ENCODE measurements at places on chromosomes 2 and 18. TPM values are rescaled to one million over a fixed set of nuclear protein-coding genes. Genes with fewer than 3 reads are reported as not detected.

GRCh38 chr2:98050070-98050469 is 36.9 kb upstream of the VWA3B start:
- H3K36me3 ChIP-seq: no peaks in the 10 kb centered on the region
- H3K4me3 ChIP-seq: no peak overlapping the region
- DNase-seq: no peak
- H3K4me1 ChIP-seq: no peaks in the 10 kb centered on the region

DNA sequence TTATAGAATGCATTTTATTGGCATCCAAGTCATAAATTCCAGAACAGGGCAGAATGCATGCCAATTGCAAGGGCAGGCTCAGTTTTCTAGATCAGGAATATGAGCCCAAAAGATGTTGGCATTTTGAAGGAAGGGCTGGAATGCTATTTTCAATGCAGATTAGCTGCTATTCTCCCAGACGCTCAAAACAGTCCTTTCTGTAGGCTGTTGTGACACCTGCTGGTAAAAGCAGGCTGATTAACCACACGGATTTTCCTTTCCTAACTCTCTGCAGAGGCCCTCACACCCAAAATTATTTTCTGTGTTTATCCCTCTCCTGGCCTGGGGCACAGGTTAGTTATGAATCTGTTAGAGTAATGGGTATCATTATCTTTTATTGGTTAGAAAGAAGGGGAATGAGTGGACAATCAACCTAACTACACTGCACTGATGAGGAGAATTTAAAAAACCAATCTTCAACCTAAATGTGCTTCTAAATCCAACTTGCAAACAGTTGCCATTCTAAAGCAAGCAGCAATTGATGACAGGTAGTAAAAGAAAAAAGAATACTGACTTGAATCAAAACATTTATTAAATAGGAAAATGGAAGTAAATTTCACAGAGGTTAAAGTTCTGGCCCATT is 94.0 kb downstream of the PLA2R1 start:
- H3K4me3 ChIP-seq: no peak overlapping the region
- H3K36me3 ChIP-seq: no peaks in the 10 kb centered on the region
- no peak overlapping the region for H3K27ac ChIP-seq
- H3K4me1 ChIP-seq: no peaks in the 10 kb centered on the region
- no peaks in the 10 kb centered on the region for H3K27me3 ChIP-seq

DNA sequence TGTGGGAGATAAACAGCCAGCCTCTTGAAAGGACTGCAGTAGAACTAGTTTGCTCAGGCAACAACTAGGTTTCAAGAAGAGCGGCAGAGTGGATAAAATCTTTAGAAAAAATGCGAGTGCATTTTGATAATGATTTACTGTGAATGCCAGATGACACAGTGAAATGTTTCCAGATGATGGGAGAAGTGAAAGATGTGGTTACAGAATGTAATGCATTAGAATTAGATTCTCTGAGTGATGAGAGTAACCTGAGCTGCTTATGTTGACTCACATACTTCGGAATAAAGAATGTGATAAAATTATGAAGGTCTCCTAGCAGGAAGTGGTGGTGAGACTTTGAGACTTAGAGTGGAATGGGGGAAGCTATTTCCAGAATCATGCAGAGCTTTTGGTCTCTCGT is 184.3 kb downstream of the GULP1 start:
- H3K27ac ChIP-seq: no peak overlapping the region
- no peak overlapping the region for H3K4me3 ChIP-seq
- DNase-seq: peak; percentile 72
- H3K36me3 ChIP-seq: no peaks in the 10 kb centered on the region
- H3K27me3 ChIP-seq: no peaks in the 10 kb centered on the region
- H3K4me1 ChIP-seq: peaks cover 15% of the 10 kb centered on the region

DNA sequence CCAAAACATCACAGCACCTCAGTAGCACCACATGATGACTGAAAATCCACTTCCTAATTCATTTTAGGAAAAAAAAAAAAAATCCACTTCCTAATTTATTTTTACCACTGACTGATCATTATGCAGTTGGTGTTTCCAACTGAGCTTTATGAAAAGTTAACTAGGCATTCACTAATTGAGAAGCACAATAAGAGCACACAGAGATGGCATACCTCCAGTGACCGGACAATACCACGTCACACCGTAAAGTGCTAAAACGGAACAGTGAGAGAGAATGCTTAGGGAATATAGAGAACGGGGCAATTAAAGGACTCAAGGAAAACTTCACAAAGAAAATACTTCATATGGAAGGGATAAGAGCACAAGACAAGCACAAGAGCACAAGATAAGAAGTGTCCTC is 212.5 kb downstream of the NBAS start:
- no peak overlapping the region for H3K4me3 ChIP-seq
- no peaks in the 10 kb centered on the region for H3K27me3 ChIP-seq
- no peaks in the 10 kb centered on the region for H3K36me3 ChIP-seq
- H3K27ac ChIP-seq: no peak overlapping the region
- no peaks in the 10 kb centered on the region for H3K4me1 ChIP-seq

TBR1 gene
- 0.13 TPM for total RNA-seq

DSC3 gene
- not detected for total RNA-seq

CCL20 gene
- 4.3 TPM for total RNA-seq

Data from SJCRH30 (cell line).